ENCODE measurements at places on chromosomes 5 and 9. TPM values are rescaled to one million over a fixed set of nuclear protein-coding genes. Genes with fewer than 3 reads are reported as not detected.

Gene GPR21
- polyA plus RNA-seq, result 0.15 TPM

Gene SPAAR
- polyA plus RNA-seq, result 0.81 TPM

- DNase-seq, result no peak
These were observed 11.6 kb downstream of the ERP44 start for GRCh38 chr9:100087218-100087617.

- no peak for DNase-seq
These were observed 137.7 kb upstream of the GRIA1 start for GRCh38 chr5:153352685-153353219.

DNA sequence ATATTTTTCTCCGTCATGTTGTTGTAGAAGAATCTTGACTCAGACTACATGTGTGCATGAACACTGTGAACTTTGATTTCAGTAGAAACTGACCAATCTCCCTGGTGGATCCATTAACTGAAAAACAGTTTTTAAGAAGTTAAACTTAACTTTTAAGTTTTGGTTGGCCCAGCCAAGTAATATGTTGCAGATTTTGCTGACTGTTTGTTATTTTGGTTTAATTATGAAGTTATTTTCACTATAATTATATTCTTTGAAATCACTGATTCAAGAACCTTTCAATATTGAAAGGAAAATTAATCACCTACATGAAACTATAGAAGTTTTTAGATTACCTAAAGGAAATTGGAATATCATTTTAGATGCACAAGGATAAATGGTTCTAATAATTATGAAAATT is 373.6 kb upstream of the COX7C start:
- DNase-seq, result no peak

DNA sequence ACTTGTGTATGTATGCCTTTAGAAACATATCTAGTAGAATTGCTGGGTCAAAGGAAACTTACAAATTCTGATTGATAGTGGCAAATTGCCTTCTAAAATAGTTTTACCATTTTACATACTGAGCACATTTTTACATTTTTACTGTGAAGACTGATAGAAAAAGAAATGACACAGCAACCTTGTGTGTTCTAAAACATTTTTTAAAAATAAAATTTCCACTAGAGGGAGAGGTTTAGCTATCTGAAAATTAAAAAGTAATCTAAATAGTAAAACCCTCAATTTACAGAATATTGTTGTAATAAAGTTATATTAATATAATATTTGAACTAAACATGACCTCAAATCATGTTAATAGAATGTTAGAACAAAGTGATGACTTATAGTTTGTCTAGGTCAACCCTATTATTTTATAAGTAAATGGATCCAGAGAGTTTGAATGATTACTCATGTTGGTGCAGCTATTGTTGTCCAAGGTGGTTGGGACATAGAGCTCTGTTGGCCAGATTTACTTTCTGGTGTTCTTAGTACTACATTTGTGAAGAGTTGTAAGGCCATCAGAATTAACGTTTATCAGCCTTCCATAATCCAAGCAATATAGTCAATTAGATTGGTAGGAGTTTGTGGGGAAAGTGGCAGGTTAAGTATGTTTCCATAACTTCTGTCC is 17.2 kb downstream of the CENPP start:
- DNase-seq, result no peak

Measured in small intestine (tissue), 16 donors.